ENCODE measurements at places on chromosomes 1 and 21.
A peak's percentile ranks its signal among the peaks of the same experiment; 100 is the strongest.

- peak; percentile 73 for DNase-seq
Measured at GRCh38 chr1:155176544-155177071, 3.0 kb downstream of the TRIM46 start.

GRCh38 chr1:2318314-2319278 lies 72.8 kb downstream of the MORN1 start:
- no peak for DNase-seq

GRCh38 chr1:143748906-143749305 lies 222.9 kb downstream of the FAM72C start:
- DNase-seq: no peak

DNA sequence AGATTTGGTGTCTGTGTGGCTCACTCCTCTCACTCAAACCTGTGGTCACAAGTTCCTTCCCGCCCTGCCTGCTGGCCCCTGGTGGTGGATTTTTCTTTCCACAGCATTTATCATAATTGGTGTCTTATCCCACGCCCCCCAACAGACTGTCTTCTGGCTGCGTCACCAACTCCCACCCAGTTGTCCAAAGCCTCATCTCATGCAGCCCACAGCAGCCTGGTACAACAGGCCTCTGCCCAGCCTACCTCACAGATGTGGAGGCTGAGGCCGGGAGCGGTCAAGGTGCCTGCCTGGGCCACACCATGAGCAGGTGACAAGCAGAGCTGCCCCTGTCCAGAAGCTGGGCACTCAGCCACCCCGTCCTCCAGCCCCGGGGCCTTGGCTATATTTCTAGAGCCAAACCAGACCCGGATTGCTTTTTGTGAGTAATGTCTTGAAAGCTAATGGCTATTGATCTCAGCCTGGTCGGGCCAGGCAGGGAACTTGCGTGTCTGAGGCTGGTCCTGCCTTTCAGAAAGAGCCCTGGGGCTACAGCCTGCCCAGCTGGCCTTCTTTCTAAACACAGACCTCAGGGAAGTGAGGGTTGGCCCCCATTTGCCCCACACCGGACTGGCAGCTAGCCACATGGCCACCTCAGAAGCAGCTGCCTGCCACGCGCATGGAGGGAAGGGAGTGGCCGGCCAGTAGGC lies 2.6 kb downstream of the KCNAB2 start:
- DNase-seq: no peak
